LoVo (cell line): ENCODE measurements at places on chromosomes 5 and 9.
A peak's percentile ranks its signal among the peaks of the same experiment; 100 is the strongest.

GRCh38 chr5:94314460-94315131, 303.8 kb downstream of the KIAA0825 start:
- DNase-seq: no peak

DNA sequence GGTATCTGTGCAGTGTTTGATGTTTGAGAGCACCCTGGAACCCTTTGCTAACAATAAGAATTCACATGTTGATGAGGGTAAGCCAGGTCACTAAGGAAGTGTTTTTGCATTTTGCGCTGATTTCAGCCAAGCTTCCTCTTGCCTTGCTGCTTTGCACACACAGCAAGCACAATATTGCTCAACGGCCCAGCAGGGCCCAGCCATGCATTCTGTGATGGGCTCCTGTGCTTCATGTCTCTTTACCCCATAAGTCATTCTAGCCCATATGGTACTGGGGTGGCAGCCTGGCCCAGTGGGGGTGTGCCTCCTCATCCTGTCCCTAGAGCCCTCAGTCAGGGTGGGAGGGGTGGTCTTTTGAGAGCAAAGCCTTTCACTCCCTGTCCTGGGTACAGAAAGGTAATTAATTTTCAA, 481.3 kb downstream of the GADD45G start:
- DNase-seq: no peak

GRCh38 chr9:18045326-18045725, 428.6 kb upstream of the ADAMTSL1 start:
- no peak for DNase-seq

DNA sequence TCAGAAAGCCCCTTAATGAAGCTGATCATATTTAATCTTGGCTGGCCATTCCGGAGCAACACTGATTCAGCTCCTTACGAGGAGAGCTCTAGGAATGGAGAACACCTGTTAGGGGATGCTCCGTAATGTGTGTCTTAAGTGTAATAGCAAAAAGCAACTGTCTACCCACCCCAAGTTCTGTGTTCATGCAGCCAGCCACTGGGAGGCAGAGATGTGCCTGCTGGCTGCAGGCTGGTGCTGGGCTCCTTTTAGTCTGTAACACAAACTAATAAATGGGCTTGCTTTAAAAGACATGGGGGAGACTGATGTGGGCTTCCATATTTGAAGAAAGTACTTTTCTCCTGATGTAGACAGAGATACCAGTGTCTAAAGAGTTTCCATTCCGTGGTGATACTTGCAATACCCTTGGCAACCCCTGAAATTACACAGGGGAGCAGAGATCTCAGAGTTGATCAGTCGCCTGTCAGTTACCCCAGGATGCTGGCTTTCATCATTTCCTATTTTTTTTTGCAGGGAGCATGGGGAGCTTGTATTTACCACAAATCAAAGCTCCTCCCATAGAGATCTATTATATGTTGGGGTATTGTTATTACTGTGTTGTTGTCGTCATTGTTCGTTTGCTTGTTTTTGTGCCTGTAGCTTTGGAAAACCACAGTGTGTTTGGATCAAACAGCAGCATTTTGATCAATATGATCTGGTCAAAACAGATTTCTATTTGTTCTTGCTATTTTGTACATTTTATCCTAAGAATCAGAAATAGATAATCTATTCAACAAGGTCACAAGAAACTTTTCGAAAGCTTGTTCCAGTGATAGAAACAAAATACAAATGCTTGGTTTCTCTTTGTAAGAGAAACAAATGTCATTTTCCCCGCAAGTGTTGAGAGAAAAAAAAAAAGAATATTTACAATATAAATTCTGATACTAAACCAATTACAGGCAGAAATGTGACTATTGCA, 65.8 kb downstream of the MTX3 start:
- no peak for DNase-seq

DNA sequence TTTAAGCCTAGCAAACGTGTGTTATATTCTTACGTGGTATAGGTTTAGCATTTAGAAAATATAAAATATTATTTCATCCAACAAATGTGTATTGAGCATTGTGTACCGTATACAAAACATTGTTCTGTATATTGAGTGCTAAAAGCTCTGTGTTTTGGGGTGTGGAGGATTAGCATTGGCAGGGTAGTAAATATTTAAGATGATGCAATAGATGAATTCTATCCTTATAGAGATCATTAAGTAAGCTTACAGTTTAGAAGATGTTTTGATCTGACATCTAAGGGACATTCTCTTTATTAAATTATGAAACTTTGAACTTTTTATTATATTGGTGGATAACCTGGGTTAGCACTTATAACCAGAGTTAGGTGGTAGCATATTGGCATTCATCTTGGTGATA, 48.5 kb upstream of the GLIPR2 start:
- DNase-seq: no peak

DNA sequence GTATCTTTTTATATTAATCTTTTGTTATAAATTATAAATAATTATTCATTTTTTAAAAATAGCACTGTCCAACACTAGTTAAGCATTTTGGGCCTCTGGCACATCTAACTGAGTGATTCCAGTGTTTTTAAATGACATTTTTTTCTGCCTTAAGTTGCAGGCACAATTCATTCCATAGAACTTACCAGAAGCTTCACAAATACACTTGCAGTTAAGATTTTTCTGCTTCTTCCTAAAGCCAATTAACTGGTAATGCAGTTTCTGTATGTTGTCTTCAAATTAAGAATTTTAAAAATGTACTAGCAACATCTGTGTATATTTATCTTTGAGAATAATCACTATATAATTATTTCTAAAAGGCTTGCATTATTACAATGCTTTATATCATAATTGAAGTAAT, 11.2 kb upstream of the NFIB start:
- DNase-seq: no peak

- DNase-seq: no peak
Measured at GRCh38 chr9:134550584-134550983, 91.0 kb upstream of the COL5A1 start.

DNA sequence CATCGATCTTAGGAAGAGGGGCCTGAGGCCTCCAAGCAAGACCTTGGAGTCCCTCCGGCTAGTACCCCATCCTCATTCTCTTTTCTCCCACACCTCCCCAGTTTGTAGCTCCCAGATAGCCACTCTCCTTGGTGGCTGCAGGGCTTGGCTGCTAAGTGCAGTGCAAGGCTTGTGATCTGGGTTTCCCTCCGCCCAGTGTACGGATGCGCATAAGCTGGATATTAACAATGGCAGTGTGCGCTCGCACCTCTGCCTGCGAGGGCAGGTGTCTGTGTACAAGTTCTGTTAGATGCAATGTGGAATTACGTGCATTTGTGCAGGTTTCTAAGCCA, 71.0 kb upstream of the TBCA start:
- no peak for DNase-seq

- DNase-seq: peak; percentile 71
Measured at GRCh38 chr9:36023260-36024048, 13.3 kb upstream of the RECK start.

DNA sequence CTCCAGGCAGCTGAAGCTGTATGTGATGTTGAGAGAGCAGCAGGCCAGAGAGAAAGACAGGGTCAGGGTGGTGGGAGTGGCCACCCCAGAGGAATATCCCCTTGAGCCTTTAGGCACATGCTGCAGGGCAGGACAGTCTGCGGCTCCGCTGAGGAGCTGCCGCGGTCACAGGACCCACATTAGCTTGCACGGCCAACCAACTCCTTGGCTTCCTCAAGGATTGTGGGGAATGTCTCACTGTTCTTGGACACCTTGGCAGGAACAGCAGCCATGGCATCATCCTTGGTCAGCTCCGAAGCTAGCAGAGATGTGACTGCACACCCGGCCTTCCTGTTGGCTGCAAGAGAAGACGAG, 27.8 kb downstream of the PCDHGC5 start:
- no peak for DNase-seq

GRCh38 chr9:20212806-20213205, 409.5 kb downstream of the MLLT3 start:
- no peak for DNase-seq

- DNase-seq: no peak
Measured at GRCh38 chr5:113112435-113112834, 135.8 kb downstream of the DCP2 start.

DNA sequence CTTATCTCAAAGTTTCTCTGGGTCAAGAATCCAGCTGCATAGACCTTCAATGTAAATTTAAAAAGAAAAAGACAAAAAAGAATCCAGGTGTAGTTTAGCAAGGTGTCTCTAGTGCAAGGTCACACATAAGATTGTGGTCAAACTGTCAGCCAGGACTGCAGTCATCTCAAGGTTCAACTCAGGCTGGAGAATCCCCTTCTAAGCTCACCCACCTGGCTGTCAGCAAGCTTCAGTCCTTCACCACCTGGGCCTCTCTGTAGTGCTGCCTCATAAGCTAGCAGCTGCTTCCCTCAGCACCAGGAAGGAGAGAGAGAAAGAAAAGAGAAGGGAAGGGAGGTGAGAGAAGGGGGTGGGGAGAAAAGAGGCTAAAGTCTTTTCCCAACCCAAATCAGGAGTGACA, 146.7 kb downstream of the ACTL7B start:
- no peak for DNase-seq

GRCh38 chr5:121430538-121430937, 421.1 kb upstream of the FTMT start:
- no peak for DNase-seq

DNA sequence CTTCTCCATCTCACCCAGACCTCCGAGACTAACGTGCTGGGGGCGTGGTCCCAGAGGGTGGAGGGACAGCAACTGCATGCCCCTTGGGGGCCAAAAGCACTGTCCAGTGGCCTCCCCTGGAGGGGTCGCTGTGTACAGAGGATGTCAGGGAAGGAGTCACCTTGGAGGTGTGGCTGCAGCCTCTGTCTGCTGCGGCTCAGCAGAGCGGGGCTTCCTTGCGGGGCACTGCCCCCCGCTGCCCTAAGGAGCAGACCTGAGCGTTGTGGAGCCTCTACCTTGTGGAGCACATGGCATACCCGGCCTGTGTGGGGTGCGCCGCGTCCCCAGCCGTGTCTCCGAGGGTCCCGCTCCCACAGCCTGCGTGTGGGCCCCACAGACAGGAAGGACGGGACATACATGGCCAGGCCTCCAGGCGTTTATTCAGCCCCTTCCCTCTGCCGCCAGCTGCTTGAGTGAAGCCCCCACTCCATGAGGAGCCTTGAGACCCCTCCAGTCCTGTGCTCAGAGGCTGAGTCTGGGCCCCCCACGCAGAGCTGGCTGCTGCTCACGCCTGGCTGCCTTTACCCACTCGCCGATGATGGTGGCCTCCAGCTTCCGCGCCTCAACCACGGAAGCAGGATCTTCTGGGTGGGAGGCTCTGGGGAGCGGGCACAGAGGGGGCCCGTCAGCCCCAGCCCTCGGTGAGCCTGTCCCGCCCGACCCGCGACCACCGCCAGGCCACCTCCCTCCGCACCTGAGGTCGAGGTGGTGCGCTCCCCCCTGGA, 4.2 kb downstream of the DPP7 start:
- no peak for DNase-seq

GRCh38 chr5:160064417-160064810, 54.8 kb downstream of the PWWP2A start:
- peak; percentile 20 for DNase-seq

- DNase-seq: no peak
Measured at GRCh38 chr5:179194201-179194910, 134.2 kb downstream of the ZNF354C start.

- DNase-seq: no peak
Measured at GRCh38 chr9:22654833-22655232, 208.2 kb downstream of the DMRTA1 start.

DNA sequence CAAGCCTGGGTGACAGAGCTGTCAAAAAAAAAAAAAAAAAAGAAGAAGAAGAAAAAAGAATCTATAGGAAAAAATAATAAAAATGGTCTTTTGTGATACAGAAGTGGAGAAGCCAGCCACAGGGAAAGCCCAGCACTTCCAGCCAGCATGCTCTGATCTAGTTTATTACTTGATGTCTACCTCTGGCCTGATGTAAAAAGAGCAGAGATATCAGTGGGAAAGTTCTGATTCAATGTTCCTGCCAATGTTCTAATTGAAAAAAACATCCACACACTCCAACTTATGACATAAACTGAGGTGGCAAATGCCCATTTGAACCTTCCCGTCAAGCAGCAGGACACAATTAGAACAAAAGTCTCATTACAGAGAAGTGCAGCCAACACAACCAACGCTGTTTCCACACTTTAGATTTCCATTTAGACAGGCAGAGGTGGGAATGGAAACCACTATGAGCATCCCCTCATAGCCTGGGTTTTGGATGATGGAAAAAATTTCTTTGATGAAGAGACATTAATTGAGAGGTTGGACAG, 5.7 kb downstream of the RBM18 start:
- no peak for DNase-seq

DNA sequence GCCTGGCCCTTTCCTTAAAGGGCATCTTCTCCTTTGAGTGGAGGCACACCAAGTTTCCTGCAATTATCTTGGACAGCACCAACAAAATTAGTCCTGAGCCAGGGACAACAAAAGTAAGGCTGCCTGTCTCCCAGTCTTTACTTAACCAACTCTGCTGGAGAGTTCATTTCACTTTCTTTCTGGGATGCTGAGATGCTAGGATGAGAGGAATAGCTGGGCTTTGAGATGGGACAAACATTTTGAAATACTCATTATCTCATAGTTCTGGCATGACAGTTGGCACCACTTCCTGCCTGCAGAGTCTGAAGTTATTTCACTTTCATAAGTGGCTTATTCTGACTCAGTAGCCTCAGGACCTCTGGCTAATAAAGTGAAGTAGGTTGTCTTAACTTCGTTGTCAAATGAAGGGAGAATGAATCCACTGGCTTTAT, 157.0 kb downstream of the C9orf152 start:
- peak; percentile 48 for DNase-seq

GRCh38 chr9:18350995-18351595, 122.9 kb upstream of the ADAMTSL1 start:
- DNase-seq: no peak

DNA sequence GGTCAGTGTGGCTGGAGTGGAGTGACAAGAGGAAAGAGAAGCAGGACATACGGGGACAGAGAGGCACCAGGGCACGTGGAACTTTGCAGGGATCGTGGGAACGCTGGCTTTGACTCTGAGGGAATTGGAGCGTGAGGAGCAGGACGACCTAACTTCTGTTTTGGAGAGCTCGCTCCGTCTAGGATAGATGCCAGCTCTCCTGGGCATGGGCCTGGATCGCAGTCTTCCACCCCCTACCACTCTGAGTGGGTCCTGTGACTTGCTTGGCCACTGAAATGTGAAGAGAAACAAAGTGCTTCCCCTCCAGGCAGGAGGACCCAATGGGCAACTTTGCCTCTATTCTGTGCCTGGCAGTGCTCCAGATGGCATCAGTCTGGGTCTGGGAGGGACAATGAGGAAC, 8.7 kb upstream of the SH3PXD2B start:
- no peak for DNase-seq

- no peak for DNase-seq
Measured at GRCh38 chr5:151591144-151591819, at the start of gene FAT2. FAT2 (minus strand) TSS chr5:151591331; CDS start chr5:151568931, 22,400 bp downstream.

GRCh38 chr5:102306121-102306520, 10.0 kb upstream of the SLCO4C1 start:
- no peak for DNase-seq

- peak; percentile 28 for DNase-seq
Measured at GRCh38 chr9:87662808-87663528, 63.0 kb upstream of the CTSL start.

DNA sequence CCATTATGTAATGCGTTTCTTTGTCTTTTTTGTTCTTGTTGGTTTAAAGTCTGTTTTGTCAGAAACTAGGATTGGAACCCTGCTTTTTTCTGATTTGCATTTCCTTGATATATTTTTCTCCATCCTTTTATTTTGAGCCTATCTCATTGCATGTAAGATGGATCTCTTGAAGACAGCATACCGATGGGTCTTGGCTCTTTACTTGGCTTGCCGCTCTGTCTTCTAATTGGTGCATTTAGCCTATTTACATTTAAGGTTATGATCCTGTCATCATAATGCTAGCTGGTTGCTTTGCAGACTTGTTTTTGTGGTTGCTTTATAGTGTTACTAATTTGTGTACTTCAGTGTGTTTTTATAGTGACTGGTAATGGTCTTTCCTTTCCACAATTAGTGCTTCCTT, 13.3 kb upstream of the CDKN2B start:
- no peak for DNase-seq
